ENCODE measurements at places on chromosomes 5 and 9.

DNA sequence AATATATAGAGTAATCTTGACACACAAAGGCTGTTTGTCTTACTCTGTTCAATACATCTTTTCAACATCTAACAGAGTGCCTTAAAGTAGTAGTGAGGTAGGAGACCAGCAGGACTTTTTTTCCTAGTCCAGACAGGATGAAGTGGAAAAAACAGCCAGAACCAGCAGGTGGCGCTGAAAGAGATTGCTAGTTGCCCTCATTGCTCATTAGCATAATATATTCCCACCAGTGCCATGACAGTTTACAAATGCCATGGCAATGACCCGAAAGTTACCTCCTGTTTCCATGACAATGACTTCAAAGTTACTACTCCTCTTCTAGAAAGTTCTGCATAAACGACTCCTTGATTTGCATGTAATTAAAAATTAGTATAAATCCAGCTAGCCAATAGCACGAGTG is 387.4 kb downstream of the ACTL7B start:
- no peak for DNase-seq

DNA sequence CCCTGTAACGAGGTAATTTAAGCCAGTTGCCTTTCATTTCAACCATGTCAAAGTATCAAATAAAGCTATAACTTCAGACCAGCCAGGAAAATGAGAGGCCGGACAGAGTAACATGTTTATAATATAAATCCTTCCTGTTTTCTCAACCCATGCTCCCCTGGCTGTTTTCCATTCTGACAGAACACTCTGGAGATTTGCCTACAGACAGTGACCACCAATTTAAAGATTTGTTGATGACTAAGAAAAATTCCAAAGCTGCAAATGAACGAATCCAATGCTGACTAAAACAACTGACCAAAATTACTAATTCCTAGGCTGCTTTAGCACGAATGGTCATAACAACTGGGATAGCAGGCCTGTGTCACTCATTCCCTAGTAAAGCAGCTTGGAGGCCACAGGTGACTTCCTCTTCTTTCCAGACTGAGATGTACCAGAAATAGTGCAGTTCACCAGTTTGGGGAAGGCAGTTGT is 141.4 kb downstream of the AOPEP start:
- DNase-seq = no peak

DNA sequence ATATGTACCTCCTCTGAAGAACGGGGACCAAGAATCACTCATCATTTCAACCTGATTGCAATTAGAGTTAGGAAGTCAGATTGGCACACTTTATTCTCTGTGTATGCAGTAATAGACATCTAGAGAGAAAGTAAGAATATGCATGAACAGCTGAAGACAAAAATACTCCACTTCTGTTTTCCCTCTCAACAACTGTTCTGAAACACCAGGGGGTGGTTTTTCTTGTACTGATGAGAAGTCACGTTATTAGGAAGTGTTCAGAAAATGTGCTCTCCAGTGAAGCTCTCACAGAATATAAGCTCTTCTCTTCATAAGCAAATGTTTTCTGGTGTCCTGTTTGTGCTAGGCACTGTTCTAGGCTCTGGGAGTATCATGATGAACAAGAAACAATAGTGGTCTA is 531.7 kb upstream of the C9orf72 start:
- no peak for DNase-seq

DNA sequence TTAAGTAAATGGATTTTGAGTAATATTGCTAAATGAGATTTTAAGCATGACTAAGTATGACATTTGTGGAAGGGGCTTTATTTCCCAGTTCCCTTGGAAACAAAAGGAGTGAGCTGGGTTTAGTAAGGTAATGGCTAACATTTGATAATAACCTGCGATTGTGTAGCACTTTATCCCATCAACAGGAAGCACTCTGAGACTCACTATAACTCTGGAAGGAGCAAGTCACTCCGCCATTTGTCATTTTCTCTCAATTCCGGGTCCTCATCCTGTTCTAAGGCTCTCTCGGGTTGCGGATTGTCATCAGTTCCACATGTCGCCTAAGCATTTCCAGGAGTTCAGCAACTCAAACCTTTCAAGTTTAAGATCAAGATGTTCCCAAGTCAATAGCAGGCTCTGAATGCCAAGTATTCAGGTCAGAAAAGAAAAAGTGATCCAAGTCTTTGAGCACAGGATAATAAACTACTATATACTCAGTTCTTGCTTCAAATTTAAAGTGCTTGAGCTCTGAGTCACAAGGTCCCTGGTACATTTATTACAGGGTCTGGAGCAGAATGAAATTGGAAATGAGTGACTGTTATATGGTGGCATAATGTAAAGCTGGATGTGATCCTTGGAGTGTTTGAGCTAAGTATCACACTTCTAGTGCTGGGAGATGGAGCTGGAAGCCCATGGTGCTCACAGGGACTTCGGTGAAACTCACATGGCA is 39.3 kb downstream of the CAPSL start:
- no peak for DNase-seq

DNA sequence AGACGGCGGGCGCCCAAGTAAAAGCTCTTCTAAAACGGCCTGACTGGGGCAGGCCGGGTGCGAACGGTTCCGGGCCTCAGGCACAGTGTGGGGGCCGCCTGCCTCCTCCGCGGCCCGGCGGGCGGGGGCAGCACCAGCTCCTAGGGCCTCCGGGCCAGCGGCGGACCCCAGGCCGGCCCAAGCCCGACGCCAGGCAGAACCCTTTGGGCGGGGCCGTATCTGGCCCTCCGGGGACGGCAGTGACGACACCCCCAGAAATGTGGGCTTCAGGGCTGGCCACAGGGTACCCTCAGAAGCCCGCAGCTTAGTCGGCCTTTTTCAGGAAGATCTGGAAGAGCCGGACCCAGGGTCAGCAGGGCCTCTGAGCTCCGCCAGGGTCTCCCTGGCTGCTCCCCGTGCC is 4.0 kb downstream of the LTC4S start:
- no peak for DNase-seq

DNA sequence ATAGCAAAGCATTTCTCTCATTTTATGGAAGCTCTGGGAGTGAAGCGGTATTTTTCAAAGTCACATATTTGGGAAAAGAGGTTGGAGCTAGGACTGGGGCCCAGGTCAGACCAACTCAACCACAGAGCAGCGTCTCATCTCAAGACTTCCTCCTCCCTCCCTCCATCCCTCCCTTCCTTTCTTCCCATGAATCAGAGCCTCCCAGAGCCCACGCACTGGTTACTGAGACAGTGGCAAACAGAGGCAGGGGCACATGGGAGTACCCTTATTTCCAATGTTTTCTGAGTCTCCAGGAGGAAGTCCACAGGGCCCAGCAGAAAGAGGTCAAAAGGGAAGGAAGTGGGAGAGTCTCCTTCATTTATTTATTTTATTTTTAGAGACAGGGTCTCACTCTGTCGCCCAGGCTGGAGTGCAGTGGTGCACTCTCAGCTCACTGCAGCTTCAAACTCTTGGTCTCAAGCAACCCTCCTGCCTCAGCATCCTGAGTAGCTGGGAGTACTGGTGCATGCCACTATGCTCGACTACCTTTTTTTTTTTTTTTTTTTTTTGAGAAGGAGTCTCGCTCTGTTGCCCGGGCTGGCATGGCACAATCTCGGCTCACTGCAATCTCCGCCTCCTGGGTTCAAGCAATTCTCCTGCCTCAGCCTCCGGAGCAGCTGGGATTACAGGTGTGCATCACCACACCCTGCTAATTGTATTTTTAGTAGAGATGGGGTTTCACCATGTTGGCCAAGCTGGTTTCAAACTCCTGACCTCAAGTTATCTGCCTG is 52.5 kb upstream of the CDKN2AIPNL start:
- DNase-seq = no peak

DNA sequence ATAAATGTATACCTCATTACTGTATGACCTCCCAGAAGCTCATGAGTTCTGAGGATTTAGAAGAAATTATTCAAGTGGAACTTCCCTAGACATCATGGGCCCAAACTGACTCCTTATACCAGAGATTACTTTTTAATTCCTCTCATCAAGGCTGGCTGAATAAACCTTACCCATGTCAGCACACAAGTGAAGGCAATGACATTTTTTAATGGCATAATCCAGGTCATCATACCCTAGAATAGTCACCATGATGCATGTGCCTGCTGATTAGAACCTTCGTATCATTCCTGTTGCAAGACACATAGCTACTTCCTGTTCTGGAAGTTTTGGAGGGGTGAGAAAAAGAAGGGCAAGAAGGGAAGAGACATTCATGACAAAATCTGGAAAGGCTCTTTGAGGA is 49.8 kb upstream of the IFNK start:
- no peak for DNase-seq

- no peak for DNase-seq
Observed at GRCh38 chr5:37071901-37072581, 177.1 kb downstream of the CPLANE1 start.

DNA sequence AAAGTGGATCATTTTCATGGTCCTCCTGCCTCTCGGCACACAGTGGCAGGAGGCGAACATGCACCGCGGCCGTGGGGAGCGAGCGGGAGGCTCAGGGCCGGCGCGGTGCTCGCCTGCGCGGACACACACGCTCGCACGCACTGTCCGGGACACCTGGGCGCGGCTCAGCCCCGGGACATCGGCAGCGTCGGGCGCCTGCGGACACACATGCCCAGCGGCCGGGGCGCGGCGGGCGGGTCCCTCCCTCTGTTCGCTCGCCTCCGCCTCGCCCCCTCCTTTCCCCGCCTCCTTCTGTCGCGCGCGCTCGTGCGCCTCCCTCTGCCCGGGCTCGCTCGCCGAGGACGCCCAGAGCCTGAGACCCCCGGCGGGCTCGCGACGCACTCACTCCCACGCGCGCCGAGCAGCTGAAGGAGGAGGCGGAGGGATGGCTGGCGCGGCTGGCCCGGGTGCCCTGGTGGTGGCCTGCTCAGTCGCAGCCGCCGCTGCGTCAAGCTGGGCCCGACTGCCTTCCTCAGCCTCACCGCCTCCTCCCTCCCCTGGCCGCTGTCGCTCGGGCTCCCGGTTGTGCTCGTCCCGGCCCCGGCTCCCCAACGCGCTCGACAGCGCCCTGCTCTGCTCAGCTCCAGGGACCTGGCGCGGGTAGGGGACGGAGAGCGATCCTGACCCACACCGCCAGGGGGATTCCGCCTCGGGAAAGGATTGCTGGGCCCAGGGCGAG is at the start of gene FRMD3:
Gene FRMD3 (minus strand): TSS at position 230 of the 718 bp plus-strand sequence. CDS start 170 bp downstream, at position 60.
- DNase-seq = no peak

DNA sequence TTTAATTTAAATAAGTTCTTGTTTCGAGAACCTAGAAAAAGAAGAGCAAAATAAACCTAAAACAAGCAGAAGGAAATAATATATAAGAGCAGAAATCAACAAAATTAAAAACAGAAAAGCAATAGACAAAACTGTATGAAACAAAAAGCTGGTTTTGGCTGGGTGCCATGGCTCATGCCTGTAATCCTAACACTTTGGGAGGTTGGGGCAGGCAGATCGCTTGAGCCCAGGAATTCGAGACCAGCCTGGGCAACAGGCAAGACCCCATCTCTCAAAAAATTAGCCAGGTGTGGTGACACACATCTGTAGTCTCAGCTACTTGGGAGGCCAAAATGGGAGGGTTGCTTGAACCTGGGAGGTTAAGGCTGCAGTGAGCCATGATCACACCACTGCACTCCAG is 59.2 kb upstream of the OTP start:
- no peak for DNase-seq

GRCh38 chr5:123098767-123099513 is 9.9 kb downstream of the PRDM6 start:
- DNase-seq = no peak

- DNase-seq = no peak
Observed at GRCh38 chr5:116396476-116397099, 178.0 kb downstream of the SEMA6A start.

- no peak for DNase-seq
Observed at GRCh38 chr9:129023036-129023907, 4.9 kb downstream of the SH3GLB2 start.

GRCh38 chr5:62375627-62376026 is 28.1 kb downstream of the DIMT1 start:
- no peak for DNase-seq

- no peak for DNase-seq
Observed at GRCh38 chr9:84513473-84513872, 156.1 kb upstream of the NTRK2 start.

- DNase-seq = no peak
Observed at GRCh38 chr5:157983906-157984551, 125.1 kb upstream of the CLINT1 start.

- DNase-seq = no peak
Observed at GRCh38 chr5:103434057-103434456, 128.5 kb downstream of the NUDT12 start.

DNA sequence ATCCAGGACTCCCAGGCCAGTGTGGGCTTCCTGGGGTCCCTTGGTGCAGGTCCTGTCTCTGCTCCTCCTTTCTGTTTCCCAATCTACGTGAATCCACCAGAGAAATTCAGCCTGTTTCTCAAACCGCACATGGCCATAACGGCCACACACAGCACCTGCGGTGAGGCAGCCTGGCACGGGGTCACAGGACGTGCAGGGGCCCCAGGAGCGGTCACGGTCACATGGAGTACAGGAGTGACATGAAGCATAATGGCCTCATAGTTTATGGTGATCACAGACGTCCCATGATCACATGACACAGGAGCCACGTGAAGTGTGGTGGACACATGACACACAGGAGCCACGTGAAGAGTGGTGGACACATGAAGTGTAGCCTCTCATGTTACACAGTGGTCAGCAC is 248.5 kb upstream of the IRX4 start:
- no peak for DNase-seq

DNA sequence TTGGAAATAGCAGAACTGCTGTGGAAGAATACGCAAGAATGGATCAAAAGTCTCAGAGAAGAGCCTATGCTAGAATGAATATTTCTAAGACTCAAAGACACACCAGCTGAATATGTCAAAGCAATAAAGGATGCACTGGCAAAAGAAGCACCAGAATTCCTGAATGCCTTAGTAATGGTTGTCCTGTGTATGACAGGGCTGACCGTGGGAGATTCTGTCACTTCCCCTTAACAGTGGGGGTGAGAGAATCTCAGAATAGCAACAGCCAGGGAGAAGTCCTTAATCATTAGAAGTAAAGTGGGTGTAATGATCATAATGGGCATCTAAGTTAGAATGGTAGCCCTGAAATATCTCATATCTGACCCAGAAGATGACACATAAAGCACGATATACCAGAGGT is 14.6 kb upstream of the PRR16 start:
- no peak for DNase-seq

- DNase-seq = no peak
Observed at GRCh38 chr9:119009249-119009648, 360.0 kb downstream of the BRINP1 start.

DNA sequence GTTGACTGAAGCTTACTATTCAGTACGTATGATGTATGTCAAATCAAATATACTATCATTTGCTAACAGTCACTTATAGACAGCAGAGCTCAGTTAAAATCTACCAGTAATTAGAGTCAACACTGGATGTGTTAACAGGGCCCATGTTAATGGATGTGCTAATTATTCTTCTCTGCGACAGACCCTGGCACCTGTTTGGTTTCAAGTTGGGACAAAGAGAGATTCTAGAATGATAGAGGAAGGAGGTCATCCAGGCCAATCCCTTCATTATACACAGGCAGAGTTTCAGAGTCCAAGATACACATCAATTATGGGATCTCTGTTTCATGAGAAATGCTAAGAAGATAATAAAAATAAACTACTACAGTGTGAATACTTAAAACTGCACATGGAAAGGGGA is 615.0 kb downstream of the ZNF608 start:
- DNase-seq = peak; percentile 85

- DNase-seq = no peak
Observed at GRCh38 chr5:5293029-5293428, 129.4 kb upstream of the ICE1 start.
